Osteoblast (primary cell): ENCODE measurements at places on chromosomes 2 and 18. TPM values are rescaled to one million over a fixed set of nuclear protein-coding genes. Genes with fewer than 3 reads are reported as not detected.

The FLACC1 gene
- total RNA-seq: 0.72 and 1.5 TPM in 2 replicates

The HS6ST1 gene
- total RNA-seq: 16.5 and 18.8 TPM in 2 replicates

The WIPF1 gene
- total RNA-seq: 17.7 and 18.0 TPM in 2 replicates

The KCNG3 gene
- under 0.01 TPM in 1 of 2 replicates, not detected in the other for total RNA-seq

The SKOR2 gene
- not detected in 2 replicates for total RNA-seq

The IL1F10 gene
- not detected in 2 replicates for total RNA-seq

The AMMECR1L gene
- 15.0 and 15.6 TPM in 2 replicates for total RNA-seq

The FEV gene
- total RNA-seq: not detected in 2 replicates

The MERTK gene
- total RNA-seq: 0.59 and 0.72 TPM in 2 replicates

The EVX2 gene
- total RNA-seq: under 0.01 TPM in 1 of 2 replicates, not detected in the other

The PAX8 gene
- total RNA-seq: 1.8 and 2.9 TPM in 2 replicates

The RAPH1 gene
- total RNA-seq: 46.9 and 57.2 TPM in 2 replicates

- H3K27me3 ChIP-seq: no peaks in the 10 kb centered on the region
- no peak for DNase-seq
- H3K4me1 ChIP-seq: no peaks in the 10 kb centered on the region
- no peaks in the 10 kb centered on the region for H3K36me3 ChIP-seq
Measured at GRCh38 chr2:24586955-24587354, 95.9 kb downstream of the NCOA1 start.

GRCh38 chr2:204321027-204321800 is 224.1 kb upstream of the PARD3B start:
- H3K27ac ChIP-seq: no peak overlapping the region
- H3K27me3 ChIP-seq: no peaks in the 10 kb centered on the region

DNA sequence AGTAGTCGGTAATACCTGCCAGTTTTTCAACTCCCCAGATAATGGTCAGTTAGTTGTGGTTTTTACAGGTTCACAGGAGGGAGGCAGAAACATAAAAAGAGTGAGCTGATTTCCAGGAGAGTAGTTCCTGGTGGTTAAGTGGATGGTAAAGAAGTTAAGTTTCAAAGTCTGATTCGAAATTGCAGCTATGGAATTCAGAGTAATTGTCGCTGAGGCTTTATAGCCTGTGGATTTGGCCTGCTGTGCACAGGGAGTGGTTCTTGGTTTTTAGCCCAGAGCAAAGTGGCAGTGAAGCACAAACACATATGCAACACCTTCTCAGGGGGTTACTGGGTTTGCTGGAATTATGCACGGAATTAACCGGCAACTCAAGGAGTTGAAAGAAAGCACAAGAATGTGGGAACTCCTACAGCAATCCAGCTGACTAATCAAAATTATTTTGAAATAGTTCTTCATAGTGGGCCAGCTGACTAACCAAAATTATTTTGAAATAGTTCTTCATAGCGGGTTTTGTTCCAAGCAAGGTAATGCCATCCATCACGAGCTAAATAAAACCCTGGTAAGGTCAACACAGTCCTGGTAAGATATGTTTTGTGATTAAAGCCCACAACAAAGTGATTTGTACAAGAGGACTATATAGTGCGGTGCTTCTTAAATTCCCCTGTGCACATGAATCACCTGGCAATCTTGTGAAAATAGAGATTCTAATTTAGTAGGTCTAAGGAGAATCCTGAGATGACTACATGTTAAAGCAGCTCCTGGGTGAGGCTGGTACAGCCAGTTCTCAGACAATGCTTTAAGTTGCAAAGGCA is 94.4 kb downstream of the SGPP2 start:
- peaks cover 5% of the 10 kb centered on the region for H3K4me1 ChIP-seq
- H3K27ac ChIP-seq: no peak overlapping the region
- peak; percentile 73 for DNase-seq

DNA sequence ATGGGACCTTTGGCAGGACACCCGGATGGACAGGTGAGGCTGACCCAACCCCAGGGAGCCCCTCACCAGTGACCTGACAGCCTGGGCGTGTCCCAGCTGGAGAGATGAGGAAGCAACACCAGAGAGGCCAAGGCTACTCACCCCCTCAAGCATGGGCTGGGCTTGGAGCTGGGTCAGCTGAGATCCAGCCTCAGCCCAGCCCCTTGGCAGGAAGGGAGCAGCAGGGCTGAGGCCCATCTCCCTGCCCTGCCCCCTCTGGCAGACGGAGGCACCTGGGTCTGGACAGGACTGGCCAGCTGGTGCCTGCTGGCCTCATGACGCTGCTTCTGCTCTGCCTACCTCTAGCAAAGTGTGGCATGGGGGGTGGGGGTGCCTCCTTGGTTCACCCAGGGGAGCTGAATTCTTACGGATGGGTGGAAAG is 37.8 kb downstream of the HS6ST1 start:
- no peaks in the 10 kb centered on the region for H3K4me1 ChIP-seq
- H3K36me3 ChIP-seq: no peaks in the 10 kb centered on the region
- DNase-seq: peak; percentile 68
- H3K27ac ChIP-seq: no peak overlapping the region
- no peak overlapping the region for H3K4me3 ChIP-seq

GRCh38 chr18:26543373-26543772 is 5.0 kb downstream of the KCTD1 start:
- H3K4me3 ChIP-seq: no peak overlapping the region
- no peaks in the 10 kb centered on the region for H3K36me3 ChIP-seq
- peaks cover 9% of the 10 kb centered on the region for H3K4me1 ChIP-seq
- no peak for DNase-seq
- no peak overlapping the region for H3K27ac ChIP-seq
- H3K27me3 ChIP-seq: no peaks in the 10 kb centered on the region

GRCh38 chr2:195338856-195339255 is 318.2 kb upstream of the SLC39A10 start:
- H3K27ac ChIP-seq: no peak overlapping the region
- no peaks in the 10 kb centered on the region for H3K27me3 ChIP-seq
- H3K36me3 ChIP-seq: no peaks in the 10 kb centered on the region
- H3K4me1 ChIP-seq: peaks cover 3% of the 10 kb centered on the region
- no peak overlapping the region for H3K4me3 ChIP-seq

- H3K4me1 ChIP-seq: no peaks in the 10 kb centered on the region
- no peaks in the 10 kb centered on the region for H3K36me3 ChIP-seq
- no peak overlapping the region for H3K4me3 ChIP-seq
Measured at GRCh38 chr18:69455125-69455524, 54.4 kb downstream of the DOK6 start.

GRCh38 chr2:233133239-233133638 is 73.1 kb downstream of the INPP5D start:
- H3K4me1 ChIP-seq: no peaks in the 10 kb centered on the region
- H3K27ac ChIP-seq: no peak overlapping the region
- DNase-seq: no peak
- H3K36me3 ChIP-seq: no peaks in the 10 kb centered on the region
- no peak overlapping the region for H3K4me3 ChIP-seq

DNA sequence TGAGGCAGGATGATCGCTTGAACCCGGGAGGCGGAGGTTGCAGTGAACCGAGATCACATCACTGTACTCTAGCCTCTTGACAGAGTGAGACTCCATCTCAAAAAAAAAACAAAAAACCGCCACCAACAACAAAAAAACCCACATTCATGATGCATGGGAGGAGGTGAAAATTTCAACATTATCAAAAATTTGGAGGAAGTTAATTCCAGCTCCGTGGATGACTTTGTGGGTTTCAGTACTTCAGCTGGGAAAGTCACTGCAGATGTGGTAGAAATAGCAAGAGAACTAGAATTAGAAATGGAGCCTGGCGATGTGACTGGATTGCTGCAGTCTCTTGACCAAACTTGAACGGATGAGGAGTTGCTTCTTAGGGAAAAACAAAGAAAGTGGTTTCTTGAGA is 74.3 kb downstream of the PRKCE start:
- no peaks in the 10 kb centered on the region for H3K27me3 ChIP-seq
- H3K36me3 ChIP-seq: no peaks in the 10 kb centered on the region
- H3K4me1 ChIP-seq: peaks cover 5% of the 10 kb centered on the region
- no peak for DNase-seq
- no peak overlapping the region for H3K27ac ChIP-seq
- no peak overlapping the region for H3K4me3 ChIP-seq

DNA sequence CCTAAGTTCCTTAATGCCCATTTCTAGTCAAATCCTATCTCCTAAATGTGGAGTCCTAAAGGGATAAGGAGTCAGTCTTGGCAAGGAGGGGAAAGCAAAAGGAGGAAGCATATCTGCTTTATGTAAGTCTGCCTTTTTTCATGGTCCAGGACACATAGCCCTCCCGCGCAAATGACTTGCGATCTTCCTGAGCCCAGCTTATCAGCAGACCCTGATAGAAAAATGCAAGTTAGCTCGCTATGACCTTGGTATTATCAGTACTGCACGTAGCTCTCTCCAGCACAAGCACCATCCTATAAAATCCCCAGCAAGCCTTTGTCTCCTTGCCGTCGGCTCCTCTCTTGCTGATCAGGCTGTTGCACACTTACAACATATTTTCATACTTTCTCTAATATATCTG is 281.4 kb upstream of the KCNH7 start:
- no peaks in the 10 kb centered on the region for H3K27me3 ChIP-seq
- no peak for DNase-seq
- H3K4me3 ChIP-seq: no peak overlapping the region

DNA sequence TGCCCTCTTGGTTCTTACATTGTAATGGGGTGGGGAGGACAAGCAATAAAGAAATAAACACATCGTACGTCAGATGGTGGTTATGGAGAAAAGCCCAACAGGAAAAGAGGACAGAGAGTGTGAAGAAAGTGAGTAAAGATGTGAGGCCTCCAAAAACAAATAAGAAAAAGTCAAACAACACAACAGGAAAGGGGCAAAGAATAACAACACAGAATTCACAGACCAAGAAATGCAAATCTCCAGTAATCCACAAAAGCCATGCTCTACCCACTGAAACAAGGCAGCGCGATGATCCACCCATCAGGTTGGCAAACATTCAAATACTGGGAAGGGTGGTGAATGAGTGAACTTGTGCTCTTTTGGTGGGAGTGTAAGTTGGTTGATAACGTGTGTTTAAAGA is 16.7 kb upstream of the DUSP2 start:
- no peak overlapping the region for H3K4me3 ChIP-seq
- no peak overlapping the region for H3K27ac ChIP-seq
- no peaks in the 10 kb centered on the region for H3K36me3 ChIP-seq
- DNase-seq: peak; percentile 31

GRCh38 chr18:75406491-75407445 is 20.7 kb downstream of the SMIM21 start:
- DNase-seq: peak; percentile 65
- H3K4me1 ChIP-seq: peaks cover 35% of the 10 kb centered on the region
- no peaks in the 10 kb centered on the region for H3K27me3 ChIP-seq
- peak overlapping the region; percentile 95 for H3K27ac ChIP-seq
- H3K4me3 ChIP-seq: peak overlapping the region; percentile 59

DNA sequence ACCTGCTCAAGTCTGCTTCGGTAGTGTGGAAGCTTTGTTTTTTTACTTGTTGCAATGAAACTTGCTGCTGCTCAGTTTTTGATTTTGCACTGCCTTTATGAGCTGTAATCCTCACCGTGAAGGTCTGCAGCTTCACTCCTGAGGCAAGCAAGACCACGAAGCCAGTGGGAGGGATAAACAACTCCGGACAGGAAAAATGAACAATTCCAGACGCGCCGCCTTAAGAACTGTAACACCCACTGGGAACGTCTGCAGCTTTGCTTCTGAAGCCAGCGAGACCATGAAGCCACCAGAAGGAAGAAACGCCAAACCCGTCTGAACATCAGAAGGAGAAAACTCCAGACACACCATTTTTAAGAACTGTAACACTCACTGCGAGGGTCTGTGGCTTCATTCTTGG is 245.7 kb upstream of the REG3G start:
- no peaks in the 10 kb centered on the region for H3K36me3 ChIP-seq
- no peak for DNase-seq
- H3K27ac ChIP-seq: no peak overlapping the region
- no peaks in the 10 kb centered on the region for H3K27me3 ChIP-seq

DNA sequence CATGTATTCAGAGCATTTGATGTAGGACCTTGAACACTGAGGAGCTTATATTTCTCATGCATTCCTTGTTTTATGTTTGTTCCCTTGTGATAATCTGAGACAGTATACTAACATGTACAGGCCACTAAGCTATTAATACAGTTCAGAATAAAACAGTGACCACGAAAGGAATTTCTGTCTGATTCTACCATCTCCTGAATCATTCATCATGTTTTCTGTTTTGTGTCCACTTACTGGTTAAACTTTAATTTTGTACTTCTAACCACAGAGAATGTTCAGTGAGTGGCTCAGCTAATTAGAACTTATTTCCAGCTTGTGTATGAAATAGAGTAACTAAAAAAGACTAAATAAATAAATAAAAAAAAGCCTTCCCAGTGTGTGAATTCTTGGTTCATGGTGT is 110.4 kb downstream of the LRP1B start:
- no peak overlapping the region for H3K4me3 ChIP-seq
- H3K27ac ChIP-seq: no peak overlapping the region
- H3K4me1 ChIP-seq: no peaks in the 10 kb centered on the region
- no peaks in the 10 kb centered on the region for H3K27me3 ChIP-seq

- H3K27ac ChIP-seq: no peak overlapping the region
- no peaks in the 10 kb centered on the region for H3K36me3 ChIP-seq
- H3K27me3 ChIP-seq: peaks cover 36% of the 10 kb centered on the region
- no peak for DNase-seq
- H3K4me1 ChIP-seq: no peaks in the 10 kb centered on the region
- H3K4me3 ChIP-seq: no peak overlapping the region
Measured at GRCh38 chr2:175010848-175011254, 5.7 kb upstream of the CHN1 start.

GRCh38 chr2:37244017-37244416 is 12.6 kb downstream of the NDUFAF7 start:
- H3K36me3 ChIP-seq: peaks cover 48% of the 10 kb centered on the region
- H3K4me3 ChIP-seq: no peak overlapping the region
- no peak overlapping the region for H3K27ac ChIP-seq
- DNase-seq: no peak
- no peaks in the 10 kb centered on the region for H3K27me3 ChIP-seq

- H3K36me3 ChIP-seq: no peaks in the 10 kb centered on the region
- peak overlapping the region; percentile 81 for H3K27ac ChIP-seq
- H3K4me3 ChIP-seq: no peak overlapping the region
- peaks cover 12% of the 10 kb centered on the region for H3K27me3 ChIP-seq
Measured at GRCh38 chr18:22346953-22347605, 70.6 kb downstream of the CTAGE1 start.

- no peak overlapping the region for H3K4me3 ChIP-seq
- H3K27me3 ChIP-seq: peaks cover 10% of the 10 kb centered on the region
- no peak for DNase-seq
- no peaks in the 10 kb centered on the region for H3K36me3 ChIP-seq
- H3K27ac ChIP-seq: no peak overlapping the region
Measured at GRCh38 chr2:217035967-217036366, 176.1 kb upstream of the TNP1 start.
